Panc1 (cell line): ENCODE measurements at places on chromosomes 1 and 21. TPM values are rescaled to one million over a fixed set of nuclear protein-coding genes. Genes with fewer than 3 reads are reported as not detected.

MAP10 gene
- 1.5 TPM for total RNA-seq

MAP3K21 gene
- 3.1 TPM for total RNA-seq

RPS6KA1 gene
- total RNA-seq = 44.0 TPM

HPCA gene
- 1.2 TPM for total RNA-seq

GJA9 gene
- total RNA-seq = 0.10 TPM

SHISAL2A gene
- total RNA-seq = 0.23 TPM

DHX9 gene
- total RNA-seq = 180 TPM

CSRP1 gene
- total RNA-seq = 94.4 TPM

RIPK4 gene
- 67.4 TPM for total RNA-seq

PADI4 gene
- not detected for total RNA-seq

WNT2B gene
- 1.6 TPM for total RNA-seq

VWA5B1 gene
- not detected for total RNA-seq

OR6K3 gene
- not detected for total RNA-seq

WDR3 gene
- 30.7 TPM for total RNA-seq

PPIE gene
- 53.0 TPM for total RNA-seq

ACTA1 gene
- not detected for total RNA-seq

TSPAN1 gene
- total RNA-seq = 26.1 TPM

NUDT4B gene
- 0.59 TPM for total RNA-seq

NCAM2 gene
- 2.2 TPM for total RNA-seq

ADAMTSL4 gene
- total RNA-seq = 9.5 TPM

MEF2D gene
- total RNA-seq = 30.9 TPM

TTLL7 gene
- 31.4 TPM for total RNA-seq

LDLRAD1 gene
- total RNA-seq = not detected

C1QB gene
- 0.33 TPM for total RNA-seq

UBL4B gene
- not detected for total RNA-seq

RUNX3 gene
- 0.10 TPM for total RNA-seq

CRP gene
- 0.90 TPM for total RNA-seq

ADGRB2 gene
- 34.8 TPM for total RNA-seq

PTGFRN gene
- total RNA-seq = 5.2 TPM

AHDC1 gene
- 47.1 TPM for total RNA-seq

NSL1 gene
- 21.8 TPM for total RNA-seq

NOC2L gene
- 193 TPM for total RNA-seq

SETD4 gene
- total RNA-seq = 15.6 TPM

ANGPTL3 gene
- total RNA-seq = not detected

LRRC53 gene
- total RNA-seq = not detected

LCE1B gene
- total RNA-seq = not detected

SFN gene
- 188 TPM for total RNA-seq

GLIS1 gene
- 0.28 TPM for total RNA-seq

COG2 gene
- total RNA-seq = 20.5 TPM

DENND2D gene
- total RNA-seq = 10.4 TPM

RNF223 gene
- 0.08 TPM for total RNA-seq

MPL gene
- total RNA-seq = not detected

CCDC181 gene
- 0.39 TPM for total RNA-seq

CEP85 gene
- total RNA-seq = 51.8 TPM

ABCG1 gene
- 0.80 TPM for total RNA-seq

TADA1 gene
- 12.3 TPM for total RNA-seq

F5 gene
- total RNA-seq = 0.08 TPM

AGTRAP gene
- total RNA-seq = 57.0 TPM
